NCI-H1092 (cell line): ENCODE measurements at places on chromosomes 13 and 19.

- no peak for DNase-seq
Measured at GRCh38 chr19:44741258-44741731, 7.2 kb upstream of the BCL3 start.

DNA sequence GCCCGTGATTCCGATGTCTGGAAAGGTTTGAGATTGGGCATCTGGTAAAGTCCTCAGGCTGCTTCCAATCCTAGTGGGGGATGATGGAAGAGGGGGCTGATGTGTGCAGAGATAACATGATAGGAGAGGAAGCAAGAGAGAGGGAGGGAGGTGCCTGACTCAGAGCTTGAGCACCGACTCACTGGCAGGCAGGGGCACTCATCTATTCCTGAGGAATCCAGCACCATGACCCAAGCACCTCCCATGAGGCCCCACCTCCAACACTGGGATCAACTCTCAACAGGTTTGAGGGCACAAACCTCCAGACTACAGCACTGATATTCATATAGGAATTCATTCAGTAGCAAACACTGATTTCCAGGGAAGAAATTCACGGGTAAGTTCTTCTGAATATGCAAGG is 5.6 kb upstream of the SIGLEC9 start:
- DNase-seq: no peak

DNA sequence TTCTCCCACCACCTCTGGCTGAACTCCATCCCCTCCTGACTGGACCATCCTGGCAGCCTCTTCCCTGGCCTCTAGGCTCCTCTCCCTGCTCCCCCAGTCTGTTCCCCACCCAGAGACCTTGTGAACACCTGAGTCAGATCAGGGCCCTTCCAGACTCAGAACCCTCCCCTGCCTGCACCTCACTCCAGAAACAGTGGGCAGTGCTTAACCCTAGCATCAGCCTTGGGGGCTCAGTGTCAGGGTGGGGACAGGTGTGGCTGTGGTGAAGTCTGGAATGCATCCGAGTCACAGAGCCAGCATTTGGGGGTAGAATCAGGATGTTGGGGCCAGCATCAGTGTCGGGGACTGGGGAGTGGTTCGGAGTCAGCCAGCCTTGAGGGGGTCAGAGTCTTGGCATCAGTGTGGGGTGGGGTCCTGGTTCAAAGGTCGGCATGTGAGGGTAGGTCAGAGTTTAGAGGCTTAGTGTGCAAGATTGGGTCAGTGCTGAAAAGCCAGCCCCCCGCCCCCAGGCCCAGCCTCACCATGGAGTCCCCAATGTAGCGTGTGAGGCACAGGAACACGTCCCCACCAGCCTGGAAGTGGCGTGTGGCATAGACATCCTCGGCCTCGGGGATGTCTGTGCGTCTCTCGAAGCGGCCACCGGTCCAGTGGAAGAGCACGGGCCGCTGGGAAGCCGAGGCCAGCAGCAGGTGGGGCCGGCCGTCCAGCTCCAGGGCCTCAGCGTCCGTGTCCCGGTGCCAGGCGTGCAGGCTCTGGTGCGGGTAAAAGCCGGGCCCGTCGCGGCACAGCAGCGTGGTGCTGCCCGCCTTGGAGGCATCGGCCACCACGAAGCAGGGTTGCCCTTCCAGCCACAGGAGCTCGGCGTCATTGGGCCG is 8.9 kb downstream of the LGI4 start:
- no peak for DNase-seq

GRCh38 chr13:26433776-26434175 is 123.7 kb upstream of the WASF3 start:
- DNase-seq: no peak

DNA sequence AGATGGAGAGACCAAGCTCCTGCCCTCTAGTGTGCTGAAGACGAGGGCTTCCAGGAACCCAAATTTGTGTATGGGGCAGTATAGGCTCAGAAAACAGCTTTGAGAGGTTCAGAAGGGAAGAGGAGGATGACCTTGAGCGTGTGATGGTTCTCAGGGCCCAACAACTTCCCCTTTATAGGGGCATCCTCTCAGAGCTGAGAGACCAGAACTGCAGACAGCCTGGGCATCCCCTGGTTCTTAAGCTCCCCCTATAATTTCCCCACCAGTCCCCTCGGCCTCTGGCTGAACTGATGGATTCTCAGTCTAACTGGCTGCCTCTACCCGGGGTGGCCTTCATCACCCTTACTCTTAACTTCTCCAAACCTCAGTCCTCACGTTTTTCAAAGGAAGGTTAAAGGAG is 167.5 kb downstream of the URI1 start:
- DNase-seq: no peak

DNA sequence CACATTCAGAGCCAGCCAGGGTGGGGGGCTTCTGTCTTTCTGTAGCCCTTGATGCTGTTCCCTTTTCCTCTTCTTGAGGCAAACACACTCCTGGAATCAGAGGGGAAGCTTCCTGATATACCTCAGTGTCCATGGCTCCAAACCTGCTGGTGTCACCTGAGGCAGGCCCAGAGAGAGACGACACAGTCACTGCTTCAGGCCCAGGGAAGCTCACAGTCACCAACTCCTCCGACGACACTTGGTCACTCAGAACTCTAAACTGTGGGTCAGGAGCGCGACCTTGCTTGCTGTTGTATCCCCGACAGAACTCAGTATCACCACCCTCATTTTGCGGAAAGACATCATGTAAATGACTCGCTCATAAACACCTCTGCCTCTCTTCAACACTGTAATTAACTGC is 1.1 kb downstream of the ATP13A1 start:
- no peak for DNase-seq

- DNase-seq: no peak
Measured at GRCh38 chr13:30830638-30830965, 75.5 kb upstream of the MEDAG start.

DNA sequence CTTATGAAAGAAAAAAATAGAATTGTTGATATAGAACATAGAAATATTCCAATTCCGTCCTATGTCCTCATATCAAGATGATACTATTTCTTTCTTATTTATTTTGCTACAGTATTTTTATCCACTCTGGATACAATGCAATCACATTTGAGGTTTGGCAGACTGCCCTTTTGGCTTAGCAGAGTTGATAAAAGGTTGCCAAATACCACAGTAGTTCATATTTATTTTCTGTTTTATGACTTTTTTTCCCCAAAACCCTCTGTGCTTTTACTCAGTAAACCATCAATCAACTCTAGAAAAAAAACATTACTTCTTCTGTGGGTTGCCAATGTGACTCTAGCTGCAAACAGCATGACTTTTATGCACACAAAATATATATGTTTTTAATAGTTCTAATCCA is 424.5 kb downstream of the PCDH9 start:
- no peak for DNase-seq

DNA sequence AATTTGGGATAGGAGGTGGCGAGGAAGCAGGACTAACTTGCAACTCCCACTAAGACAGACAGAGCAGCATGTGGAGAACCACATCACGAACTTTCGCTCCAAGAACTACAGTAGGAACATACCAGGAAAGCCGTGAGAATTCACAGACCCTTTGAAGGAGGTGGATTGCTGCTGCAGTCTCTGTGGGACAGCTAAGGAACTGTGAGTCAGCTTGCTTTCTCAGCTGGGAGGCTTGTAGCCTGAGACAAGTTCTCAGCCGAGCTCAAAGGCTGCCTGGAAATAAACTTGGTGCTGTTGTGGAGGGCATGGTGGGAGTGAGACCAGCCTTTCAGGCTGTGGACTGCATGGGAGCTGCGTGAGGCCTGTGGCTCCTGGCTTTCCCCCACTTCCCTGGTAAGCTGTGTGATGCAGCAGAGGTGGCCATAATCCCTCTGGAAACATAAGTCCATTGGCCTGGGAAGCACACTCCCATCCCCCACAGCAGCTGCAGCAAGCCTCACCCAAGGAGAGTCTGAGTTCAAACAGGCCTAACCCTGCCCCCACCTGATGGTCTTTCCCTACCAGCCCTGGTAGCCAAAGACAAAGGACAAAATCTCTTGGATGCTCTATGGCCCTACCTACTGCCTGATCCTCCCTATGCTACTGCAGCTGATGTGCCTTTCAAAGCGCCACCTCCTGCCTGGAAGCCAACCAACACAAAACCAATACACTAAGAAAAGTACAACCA is 441.1 kb upstream of the HTR2A start:
- no peak for DNase-seq

DNA sequence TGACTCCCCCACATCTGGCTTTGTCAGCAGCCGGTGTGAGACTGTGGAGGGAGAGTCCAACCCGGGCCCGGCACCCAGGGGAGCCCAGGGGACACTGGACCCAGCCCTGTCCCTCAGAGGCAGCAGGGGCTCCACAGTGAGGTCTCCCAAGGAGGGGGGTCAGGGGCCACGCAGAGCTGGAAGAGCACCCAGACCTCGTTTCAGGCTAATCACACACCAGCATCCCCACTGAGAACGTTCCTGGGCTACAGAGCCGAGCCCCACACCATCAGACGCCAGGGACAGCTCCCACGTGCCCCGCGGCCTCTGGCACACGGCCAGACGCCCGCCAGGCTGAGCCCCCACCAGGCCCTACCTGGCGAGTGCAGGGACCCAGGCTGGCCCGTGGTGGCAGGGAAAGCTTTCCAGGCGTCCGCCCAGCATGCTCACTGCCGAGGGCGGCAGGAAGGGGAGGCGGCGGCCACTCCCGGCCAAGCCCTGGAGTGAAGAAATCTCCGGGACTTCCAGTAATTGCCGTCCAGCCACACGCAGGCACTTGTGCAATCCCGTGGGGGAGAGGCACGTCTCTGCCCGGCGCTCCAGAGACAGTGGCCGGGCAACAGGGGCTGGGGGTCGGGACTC is 19.2 kb downstream of the SBNO2 start:
- DNase-seq: no peak

DNA sequence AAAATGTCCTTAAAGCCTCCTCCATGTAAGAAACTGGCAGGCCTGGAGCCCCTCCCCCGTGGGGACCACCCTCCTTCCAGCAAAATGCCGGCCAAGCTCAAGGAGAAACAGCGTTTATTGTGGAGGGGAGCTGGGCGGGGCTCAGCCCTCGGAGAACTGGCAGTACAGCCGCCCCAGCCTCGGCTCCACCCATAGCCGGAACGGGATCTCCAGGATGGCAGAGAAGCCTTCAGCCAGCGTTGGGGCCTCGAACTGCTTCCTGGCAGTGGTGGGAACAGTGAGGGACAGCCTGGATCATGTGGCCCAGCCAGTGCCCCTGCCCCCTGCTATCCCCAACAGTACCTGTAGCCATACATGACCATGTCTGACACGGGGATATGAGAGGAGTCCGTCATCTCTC is 6.3 kb downstream of the PNKP start:
- DNase-seq: no peak

DNA sequence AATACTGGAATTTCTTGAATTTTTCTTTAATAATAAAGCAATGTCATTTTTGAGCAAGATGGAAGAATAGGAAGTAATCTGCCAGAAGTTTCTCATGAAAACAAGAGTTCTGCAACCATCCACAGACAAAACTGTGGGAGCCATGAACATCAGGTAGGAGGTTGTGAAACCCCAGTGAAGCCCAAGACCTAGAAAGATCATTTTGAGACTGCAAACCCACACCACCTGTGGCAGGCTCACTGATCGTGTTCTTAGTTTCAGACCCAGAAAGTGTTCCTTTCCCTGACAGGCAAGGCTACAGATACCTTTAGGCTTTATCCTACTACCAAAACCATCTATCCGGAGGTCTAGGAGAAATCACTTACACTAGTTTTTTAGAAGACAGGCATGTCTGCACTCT is 2189.8 kb upstream of the PCDH20 start:
- no peak for DNase-seq

- no peak for DNase-seq
Measured at GRCh38 chr19:13696839-13697238, 67.5 kb upstream of the MRI1 start.

GRCh38 chr13:26562512-26562890 is 5.0 kb downstream of the WASF3 start:
- DNase-seq: no peak

GRCh38 chr13:106329941-106330340 is 205.5 kb downstream of the EFNB2 start:
- no peak for DNase-seq

DNA sequence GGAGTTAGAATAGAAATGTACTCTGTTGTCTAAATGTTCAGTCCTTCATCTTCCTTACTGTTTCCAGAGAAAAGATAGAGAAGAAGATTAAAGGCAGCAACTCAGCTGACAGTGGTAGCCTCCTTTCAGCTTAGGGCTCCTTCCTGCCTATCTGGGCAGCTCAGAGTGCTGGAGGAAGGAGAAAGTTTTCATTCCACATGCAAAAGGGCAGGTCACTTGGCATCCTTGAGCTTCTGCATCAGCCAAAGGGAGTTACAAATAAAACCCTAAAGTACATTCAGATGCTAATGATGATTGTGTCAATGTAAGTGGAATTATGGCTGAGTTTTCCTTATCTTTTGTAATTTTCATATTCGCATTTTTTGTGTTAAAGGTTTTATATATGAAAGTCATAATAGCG is 58.9 kb downstream of the ESD start:
- DNase-seq: no peak

DNA sequence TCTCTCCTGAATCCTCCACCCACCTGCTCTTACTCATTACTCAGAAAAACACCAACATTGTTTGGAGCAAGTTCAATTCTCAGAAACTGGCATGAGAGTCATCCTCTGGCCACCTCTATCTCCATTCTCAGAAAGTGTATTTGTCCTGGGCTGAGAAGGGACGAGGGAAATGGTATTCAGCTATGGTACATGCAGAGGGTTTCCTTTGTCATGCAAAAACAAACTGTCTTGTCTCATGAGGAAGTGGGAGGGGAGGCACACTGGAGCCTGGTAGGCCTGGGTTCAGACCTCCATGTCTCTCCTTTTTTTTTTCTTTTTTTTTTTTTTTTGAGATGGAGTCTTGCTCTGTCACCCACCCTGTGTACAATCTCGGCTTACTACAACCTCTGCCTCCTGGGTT is 31.9 kb upstream of the LILRA2 start:
- no peak for DNase-seq

DNA sequence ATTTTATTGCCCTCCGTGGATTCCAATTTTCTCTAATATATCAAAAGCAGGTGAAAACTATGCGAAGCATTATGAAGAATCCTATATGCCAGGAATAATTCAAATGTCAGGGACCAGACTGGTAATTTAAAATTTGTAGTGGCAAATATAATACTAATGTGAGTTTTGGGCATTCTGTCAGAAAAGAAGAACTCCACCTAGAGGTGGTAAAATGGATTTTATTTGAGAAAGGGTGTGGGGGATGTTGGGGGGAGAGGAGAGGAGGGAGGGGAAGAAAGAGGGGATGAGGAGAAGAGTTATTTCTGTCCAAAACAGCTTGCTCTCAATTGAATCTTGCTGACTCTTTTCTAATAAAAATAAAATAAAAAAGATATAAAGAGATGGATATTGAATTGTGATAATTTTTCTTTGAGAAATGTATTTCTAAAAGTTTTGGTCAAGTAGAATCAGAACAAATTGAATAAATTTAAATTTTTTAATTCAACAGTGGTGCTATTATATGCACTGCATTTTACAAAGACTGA is 929.3 kb upstream of the SLITRK5 start:
- no peak for DNase-seq
